SJSA1 (cell line): ENCODE measurements at places on chromosomes 12 and 14.

GRCh38 chr12:3421191-3421978, 69.6 kb upstream of the PRMT8 start:
- no peak for DNase-seq

GRCh38 chr14:93014058-93015023, 91.4 kb downstream of the CHGA start:
- no peak for DNase-seq

DNA sequence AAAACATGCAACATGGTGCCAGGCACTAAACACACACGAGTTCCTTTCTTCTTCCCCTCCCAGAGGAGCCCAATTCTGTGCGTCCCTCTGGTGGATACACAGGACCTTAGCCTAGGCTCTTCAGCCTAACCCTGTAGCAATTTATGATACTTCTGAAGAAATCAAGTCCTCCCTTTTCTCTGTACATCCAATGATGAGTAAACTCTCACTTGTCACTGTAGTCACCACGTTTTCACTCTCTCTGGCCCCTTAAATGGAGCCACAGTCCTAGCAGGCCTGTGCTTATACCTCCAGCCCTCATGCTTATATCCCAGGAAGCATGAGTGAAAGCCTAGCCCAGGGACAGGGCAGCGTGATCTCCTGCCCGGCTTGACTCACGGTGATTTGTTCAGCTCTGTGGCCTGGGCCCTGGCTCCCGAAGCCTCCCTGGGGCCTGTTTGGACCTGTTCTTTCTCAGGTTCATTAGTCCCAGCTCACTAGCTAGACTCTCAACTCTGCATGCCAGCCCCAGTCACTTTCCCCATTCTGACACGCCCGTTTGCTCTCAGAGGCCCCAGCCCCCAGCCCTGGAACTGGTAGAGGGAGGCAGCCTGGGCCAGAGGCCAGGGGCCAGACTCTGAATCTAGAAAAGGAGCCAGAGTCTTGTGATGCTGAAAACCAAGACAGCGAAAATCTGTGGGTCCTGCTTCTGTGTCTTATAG, 24.1 kb upstream of the PLEKHG3 start:
- no peak for DNase-seq

DNA sequence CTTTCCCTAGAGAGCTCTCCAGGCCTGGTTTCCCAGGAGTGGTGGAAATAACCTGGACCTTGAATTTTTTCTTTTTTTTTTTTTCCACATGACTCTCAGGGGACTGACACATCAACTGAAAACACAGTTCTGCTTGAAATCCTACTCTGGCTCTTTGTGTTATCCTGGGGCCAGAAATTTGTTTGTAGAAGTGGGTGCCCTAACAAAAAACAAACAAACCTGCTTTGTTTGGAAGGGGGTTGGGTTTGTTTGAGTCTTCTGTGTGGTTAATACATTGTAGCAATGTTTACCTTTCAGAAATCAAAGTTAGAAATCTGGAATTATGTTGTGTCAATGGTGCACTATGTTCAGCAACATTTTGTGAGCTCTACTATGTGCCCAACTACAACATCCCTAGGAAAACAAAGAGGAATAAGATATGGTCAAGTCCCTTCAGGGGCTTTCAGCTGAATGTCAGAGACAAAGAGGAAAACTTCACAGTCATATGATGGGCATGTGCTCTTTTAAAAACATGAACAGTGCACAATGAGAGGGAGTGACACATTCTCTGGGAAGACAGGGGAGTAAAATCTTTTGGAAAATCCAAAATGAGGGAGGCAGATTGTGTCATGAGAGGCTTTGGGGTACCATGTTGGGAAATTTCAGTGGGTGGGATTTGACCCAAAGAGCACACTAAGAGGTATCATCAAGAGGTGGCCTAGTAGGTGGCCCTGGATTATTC, 1.5 kb upstream of the IGF1 start:
- no peak for DNase-seq

- DNase-seq, result peak; percentile 87
Measured at GRCh38 chr12:49366652-49367380, 446 bp upstream of the SPATS2 start.

GRCh38 chr14:89485264-89485663, 68.2 kb upstream of the FOXN3 start:
- DNase-seq, result no peak

GRCh38 chr12:2641207-2641606, 153.6 kb upstream of the FKBP4 start:
- DNase-seq, result no peak
